Activated T-helper 17 cell treated with anti-CD3 and anti-CD28 coated beads, Interleukin-2, amount 50 U/mL, for 72 hours (primary cell): ENCODE measurements at places on chromosomes 3 and 15.

DNA sequence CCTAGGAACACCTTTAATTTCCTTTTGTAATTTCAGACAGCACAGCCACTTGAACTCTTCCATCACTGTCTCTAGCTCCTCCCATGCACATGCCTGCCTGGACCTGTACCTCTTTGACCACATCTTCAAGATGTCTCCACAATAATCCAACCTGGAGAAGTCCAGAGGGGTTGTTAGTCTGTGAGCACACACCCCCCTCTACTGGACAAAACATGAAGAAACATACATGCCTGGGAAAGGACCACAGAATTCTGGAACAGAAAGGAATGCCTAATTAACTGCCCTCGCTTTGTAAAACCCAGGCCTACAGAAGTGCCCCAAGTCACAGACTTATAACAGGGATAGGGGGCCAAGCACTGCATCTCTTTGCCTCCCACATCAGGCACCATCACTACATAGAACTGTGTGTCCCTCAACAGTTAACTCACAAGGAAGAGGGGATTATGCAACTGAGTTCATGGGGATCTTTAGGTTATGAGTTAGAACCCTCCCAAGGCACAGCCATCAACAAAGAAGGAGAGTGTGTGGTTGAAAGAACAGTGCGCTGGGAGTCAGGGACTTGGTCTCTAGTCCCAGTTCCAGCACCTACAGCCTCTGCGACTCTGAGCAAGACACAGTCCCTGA is 61.7 kb downstream of the FMN1 start:
- ATAC-seq = peak; percentile 51
- H3K27ac ChIP-seq = no peak overlapping the region
- no peak overlapping the region for H3K4me3 ChIP-seq

GRCh38 chr3:171743327-171744157 is 66.7 kb downstream of the PLD1 start:
- no peak overlapping the region for H3K4me3 ChIP-seq
- no peak overlapping the region for H3K27ac ChIP-seq
- peak; percentile 11 for ATAC-seq
- no peaks in the 10 kb centered on the region for H3K36me3 ChIP-seq
- H3K4me1 ChIP-seq = no peaks in the 10 kb centered on the region

- no peak overlapping the region for H3K27ac ChIP-seq
- no peaks in the 10 kb centered on the region for H3K36me3 ChIP-seq
- peak; percentile 36 for ATAC-seq
Measured at GRCh38 chr15:71291723-71292122, 176.5 kb downstream of the THSD4 start.

GRCh38 chr3:44128057-44128775 is 113.5 kb upstream of the TOPAZ1 start:
- no peaks in the 10 kb centered on the region for H3K36me3 ChIP-seq
- H3K27ac ChIP-seq = no peak overlapping the region
- H3K4me3 ChIP-seq = no peak overlapping the region
- H3K27me3 ChIP-seq = no peaks in the 10 kb centered on the region

DNA sequence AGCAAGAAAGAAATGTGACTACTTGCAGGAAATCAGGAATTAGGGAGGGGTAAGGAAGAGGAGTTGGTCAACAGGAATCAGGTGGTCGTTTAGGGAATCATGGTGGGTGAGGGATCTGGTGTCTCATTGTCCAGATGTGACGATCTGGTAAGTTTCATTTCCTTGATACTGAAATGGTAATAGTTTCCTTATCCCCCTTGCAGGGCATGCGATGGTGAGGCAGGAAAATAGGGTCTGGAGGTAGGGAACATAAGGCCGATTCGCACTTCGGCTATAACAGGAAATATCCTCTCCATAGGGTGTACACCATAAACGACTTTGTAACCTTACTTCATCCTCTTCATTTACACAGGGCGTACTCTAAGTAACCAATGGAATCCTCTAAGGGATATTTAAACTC is 574 bp upstream of the LRRC34 start:
- ATAC-seq = no peak
- no peaks in the 10 kb centered on the region for H3K36me3 ChIP-seq
- peaks cover 14% of the 10 kb centered on the region for H3K4me1 ChIP-seq
- peak overlapping the region; percentile 97 for H3K4me3 ChIP-seq
- peaks cover 2% of the 10 kb centered on the region for H3K27me3 ChIP-seq
- H3K27ac ChIP-seq = peak overlapping the region; percentile 86
